Activated gamma-delta T cell treated with anti-CD3 and anti-CD28 coated beads, Interleukin-2, amount 50 U/mL, for 16 hours (primary cell): ENCODE measurements at places on chromosomes 4 and X.

- DNase-seq = no peak
Measured at GRCh38 chr4:2073808-2074481, 14.8 kb downstream of the NAT8L start.

DNA sequence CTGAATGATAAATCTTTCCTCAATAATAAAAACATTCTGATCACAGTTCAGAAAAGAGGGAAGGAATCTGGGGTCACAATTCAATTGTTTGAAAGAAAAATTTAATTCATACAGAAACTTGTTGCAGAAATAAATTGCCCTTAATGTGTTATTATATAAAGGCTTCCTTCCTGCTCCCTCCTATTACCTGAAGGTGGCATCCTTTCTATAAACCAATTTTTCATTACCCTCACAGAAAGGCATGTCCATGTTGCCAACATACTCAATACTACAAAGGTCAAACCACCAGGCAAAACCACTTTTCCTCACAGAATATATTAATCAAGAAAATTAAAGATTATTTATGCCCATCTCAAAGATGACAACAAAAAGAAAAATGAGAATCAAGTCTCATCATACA is 194.3 kb upstream of the CT83 start:
- no peak for DNase-seq

DNA sequence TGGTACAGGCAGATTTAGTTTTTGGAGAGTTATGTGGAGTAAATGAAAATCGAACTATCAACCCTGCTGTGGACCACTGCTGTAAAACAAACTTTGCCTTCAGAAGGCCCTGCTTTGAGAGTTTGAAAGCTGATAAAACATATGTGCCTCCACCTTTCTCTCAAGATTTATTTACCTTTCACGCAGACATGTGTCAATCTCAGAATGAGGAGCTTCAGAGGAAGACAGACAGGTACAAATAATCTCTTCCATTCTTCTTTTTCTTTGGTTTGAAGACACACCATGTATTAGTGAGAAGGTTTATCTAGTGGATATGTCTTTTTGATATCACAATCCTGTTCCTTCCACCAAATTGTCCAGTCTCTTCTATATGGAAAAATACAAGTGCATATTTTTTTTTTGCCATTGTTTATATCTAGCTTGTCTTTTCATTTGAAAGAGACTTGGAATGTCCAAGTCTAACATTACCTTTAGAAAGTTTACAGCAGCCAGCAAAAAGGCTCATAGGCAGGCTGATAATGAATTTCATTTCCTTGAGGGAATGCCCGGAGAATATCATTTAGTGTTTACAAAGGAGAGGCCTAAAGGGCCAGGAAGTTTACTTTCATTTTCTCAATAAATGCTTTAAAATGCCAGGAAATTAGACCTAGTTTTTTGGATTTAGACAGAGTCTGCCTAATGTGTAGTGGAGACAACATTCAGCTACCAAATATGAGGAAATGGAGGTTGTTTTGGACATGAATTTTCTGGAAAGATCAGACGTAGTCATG is 18.6 kb downstream of the AFM start:
- no peak for DNase-seq

DNA sequence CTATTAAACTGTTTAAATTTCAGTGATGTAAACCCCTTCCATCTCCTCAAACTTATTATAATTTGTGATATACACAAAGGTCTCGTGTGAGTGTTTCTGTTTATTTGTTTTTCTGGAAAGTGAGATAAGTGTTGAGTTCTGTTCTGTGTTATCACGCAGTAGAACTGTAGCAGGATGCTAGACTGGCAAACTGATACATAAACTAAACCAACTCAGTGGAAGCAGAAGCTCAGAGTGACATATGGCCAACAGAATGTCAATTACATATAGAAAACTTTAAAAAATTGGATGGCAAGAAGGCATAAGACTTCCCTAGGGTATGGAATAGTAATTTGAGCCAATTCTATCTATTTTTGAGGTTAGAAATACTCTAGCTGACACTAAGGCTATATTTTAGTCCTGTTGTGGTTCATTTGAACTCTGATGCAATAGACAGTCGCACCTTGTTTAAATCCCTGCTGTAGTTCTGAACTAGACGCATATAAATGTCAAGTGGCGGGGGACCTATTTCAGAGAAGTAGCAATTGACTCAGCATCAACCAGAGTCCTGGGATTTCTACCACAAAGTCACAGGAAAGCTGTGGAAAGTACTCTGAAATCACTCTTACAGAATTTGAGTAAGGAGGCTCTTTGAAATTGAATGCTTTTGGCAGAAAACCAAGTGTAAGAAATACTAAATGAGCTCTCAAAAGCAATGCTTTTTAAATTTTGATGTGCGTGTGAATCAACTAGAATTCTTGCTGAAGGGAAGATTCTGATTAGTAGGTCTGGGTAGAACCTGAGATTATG is 294.4 kb downstream of the INPP4B start:
- no peak for DNase-seq

DNA sequence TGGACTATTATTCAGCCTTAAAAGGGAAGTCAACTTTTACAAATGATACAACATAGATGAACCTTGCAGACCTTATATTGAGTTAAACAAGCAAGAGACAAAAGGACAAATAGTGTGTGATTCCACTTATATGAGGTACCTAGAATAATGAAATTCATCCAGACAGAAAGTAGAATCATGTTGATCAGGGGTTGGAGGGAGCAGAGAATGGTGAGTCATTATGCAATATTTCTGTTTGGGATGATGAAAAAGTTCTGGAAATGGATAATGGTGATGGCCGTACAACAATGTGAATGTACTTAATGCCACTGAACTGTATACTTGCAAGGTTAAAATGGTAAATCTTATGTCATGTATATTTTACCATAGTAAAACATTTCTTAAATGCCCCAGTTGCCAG is 22.1 kb downstream of the KIT start:
- DNase-seq = no peak

DNA sequence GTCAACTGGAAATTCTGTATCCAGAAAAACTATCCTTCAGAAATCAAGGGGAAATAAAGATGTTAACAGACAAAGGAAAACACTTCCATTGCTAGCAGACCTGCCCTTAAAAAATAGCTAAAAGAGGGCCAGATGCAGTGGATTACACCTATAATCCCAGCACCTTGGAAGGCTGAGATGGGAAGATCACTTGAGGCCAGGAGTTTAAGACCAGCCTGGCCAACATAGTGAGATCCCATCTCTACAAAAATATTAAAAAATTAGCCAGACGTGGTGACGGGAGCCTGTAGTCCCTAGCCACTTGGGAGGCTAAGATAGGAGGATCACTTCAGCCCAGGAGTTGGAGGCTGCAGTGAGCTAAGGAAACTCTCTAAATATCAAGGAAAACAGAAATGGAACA is 67.4 kb downstream of the CNOT6L start:
- DNase-seq = no peak

GRCh38 chrX:105972690-105973386 is 65.7 kb downstream of the SERPINA7 start:
- DNase-seq = no peak

DNA sequence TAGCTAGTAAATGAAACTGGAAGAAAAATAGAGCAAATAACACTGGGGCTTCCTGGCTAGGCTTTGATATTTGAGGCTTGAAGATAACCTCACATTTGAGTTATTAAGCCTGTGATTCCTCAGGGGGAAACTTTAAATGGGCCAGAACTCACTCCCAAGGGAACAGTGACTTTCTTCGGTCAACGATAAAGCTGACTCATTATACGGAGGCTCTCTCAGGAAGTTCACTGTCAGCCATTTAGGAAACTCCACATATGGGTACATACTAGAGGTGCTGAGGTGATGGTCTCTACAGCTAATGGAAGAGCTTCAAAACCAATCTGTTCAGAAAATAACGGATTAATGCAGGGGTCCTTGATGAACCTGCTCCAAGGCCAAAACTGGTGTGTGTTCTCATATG is 120.8 kb downstream of the SH2D1A start:
- no peak for DNase-seq

DNA sequence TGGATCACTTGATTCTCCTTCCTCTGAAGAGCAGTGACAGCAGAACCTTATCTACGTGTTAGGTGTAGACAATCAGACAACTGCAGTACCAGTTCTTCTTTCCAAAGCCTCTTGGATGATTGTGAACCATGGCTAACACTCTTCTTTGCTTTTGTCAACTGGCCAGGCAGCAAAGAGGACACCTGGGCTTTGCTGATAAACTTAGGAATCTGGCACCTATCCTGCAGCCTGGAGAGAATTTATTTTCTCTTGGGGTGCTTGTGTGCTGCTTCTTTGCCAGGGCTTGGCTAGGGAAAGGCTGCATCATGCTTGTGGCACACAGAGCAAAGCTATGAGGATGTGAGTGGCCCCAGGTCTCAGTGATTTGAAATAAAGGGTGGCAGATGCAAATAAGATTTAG is 77.4 kb downstream of the ANAPC4 start:
- DNase-seq = no peak

- DNase-seq = no peak
Measured at GRCh38 chrX:129037389-129037788, 485.9 kb downstream of the SMARCA1 start.
